Large intestine (tissue), 12 donors: ENCODE measurements at places on chromosomes 16 and 17. TPM values are rescaled to one million over a fixed set of nuclear protein-coding genes. Genes with fewer than 3 reads are reported as not detected.
A peak's percentile ranks its signal among the peaks of the same experiment; 100 is the strongest.

Gene MT4
- not detected for polyA plus RNA-seq

Gene HBA2
- polyA plus RNA-seq, result 1,574 TPM

Gene GPRC5C
- 38.8 TPM for polyA plus RNA-seq

Gene NPIPB6
- polyA plus RNA-seq, result 1.8 TPM

GRCh38 chr17:75011401-75012095 lies 922 bp upstream of the MRPL58 start:
- DNase-seq, result no peak

GRCh38 chr16:27431773-27432532 lies 30.0 kb downstream of the IL21R start:
- DNase-seq, result no peak

DNA sequence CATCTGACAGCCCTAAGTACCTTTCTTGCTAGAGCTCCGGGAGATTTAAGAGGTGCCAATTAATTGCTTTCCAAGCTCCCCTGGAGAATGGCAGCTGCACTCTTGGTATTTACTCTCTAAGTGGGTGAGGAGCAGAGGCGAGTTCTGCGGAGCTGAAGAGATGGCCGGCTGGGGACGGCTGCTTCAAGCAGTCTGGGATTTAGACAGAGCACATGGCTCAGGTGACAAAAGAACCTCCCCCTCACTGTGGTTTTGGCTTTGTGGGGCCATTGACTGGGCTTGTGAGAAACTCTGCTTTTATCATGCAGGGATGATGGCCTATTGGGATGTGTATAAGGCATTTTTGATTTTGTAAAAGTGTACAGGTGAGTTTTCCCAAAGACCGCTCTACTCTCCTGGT lies 239.3 kb upstream of the EEF2KMT start:
- DNase-seq, result no peak

- no peak for DNase-seq
Observed at GRCh38 chr16:55101026-55101425, 170.4 kb downstream of the IRX5 start.

DNA sequence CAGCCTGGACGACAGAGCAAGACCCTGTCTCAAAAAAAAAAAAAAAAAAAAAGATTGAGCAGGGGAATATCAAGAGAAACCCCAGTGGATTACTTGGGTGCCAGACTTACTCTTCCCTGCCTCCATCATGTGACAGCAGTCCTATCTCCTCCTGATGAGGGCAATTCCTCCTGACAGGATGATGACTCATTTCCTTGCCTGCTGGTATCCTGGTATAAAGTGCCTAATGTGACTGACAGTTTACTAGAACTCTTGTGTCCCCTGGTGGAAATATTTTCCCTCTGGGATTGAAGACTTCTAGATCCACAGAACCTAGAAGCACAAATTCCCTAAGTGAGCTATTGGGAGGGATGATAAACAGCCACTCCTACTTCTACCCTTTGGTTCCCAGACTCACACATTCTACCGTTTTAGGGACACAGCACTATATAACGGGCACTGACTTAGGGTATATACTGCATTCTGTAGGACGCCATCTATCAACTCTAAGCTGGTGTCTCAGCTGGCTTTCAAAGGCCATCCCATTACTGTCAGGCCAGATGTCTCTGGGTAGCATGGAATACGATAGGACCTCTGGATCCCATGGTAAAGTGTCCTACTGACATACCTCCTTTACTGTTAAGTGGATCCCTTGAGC lies 114.6 kb upstream of the MED13 start:
- DNase-seq, result peak; percentile 93

- peak; percentile 45 for DNase-seq
Observed at GRCh38 chr17:48500435-48501426, 30.1 kb downstream of the HOXB1 start.

DNA sequence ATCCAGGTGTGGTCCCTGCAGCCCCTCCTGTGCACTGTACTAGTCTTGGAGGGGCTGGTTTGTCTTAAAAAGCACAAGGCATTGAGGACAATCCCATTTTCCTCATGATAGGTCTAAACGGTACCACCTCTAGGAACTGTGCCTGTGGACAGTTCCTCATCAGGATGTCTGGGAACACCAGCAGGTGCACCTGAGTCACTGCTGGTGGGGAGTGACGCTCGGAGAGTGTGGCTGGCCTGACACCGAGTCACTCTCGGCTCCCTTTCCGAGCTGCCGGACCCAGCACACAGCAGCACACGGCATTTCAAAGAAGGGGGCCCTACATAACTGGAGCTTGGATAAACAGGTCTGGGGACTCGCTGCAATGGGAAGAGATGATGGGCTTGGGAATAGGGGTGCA lies 25.6 kb downstream of the LRRC75A start:
- no peak for DNase-seq

- no peak for DNase-seq
Observed at GRCh38 chr16:75054556-75054947, 55.7 kb downstream of the ZNRF1 start.

GRCh38 chr17:75684924-75685323 lies 17.8 kb downstream of the SAP30BP start:
- no peak for DNase-seq

DNA sequence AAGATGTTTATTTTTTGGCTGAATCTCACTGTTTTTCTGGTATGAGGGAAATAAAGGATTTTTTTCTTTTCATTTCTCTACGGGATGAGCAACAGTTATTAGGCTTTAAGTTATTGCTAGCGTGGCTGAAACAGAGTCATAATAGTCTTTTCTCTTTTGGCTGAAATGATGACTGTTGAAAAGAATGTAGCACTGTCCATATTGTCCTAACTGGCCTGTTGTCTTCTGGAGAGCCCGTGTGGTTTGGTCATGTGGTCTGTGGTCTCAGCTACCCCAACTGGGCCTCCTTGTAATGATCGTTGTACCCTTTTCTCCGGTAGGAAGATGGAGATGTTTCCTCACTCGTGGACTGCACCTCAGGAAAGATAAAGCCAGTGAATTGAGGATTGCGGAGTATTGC lies 36.6 kb downstream of the EPN2 start:
- DNase-seq, result no peak

GRCh38 chr16:20859699-20860098 lies 40.5 kb downstream of the DCUN1D3 start:
- DNase-seq, result no peak

- no peak for DNase-seq
Observed at GRCh38 chr16:55052741-55053415, 122.2 kb downstream of the IRX5 start.

DNA sequence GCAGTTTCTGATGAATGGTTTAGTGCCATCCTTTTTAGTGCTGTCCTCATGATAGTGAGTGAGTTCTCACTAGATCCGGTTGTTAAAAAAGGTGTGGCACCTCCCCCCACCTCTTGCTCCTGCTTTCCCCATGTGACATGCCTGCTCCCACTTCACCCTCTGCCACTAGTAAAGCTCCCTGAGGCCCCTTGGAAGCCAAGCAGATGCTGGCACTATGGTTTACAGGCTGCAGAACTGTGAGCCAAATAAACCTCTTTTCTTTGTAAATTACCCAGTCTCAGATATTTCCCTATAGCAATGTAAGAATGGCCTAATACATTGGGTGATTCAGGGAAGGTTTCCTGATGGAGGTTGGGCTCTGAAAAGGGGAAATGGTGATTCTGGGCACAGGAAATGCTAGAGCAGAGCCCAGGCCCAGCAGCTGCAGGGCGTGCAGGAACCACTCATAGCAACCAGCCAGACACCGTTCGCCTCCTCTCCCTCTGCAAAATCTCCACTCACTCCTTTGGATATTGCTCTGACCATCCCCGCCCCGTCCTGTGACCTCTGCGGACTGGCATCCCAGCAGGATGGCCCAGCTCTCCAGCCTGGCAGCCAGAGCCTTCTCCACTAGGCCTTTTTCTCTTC lies 2.6 kb upstream of the ADORA2B start:
- DNase-seq, result no peak

GRCh38 chr16:79287424-79287917 lies 313.1 kb downstream of the MAF start:
- no peak for DNase-seq
